WTC11 (cell line): ENCODE measurements at places on chromosomes 1 and 21. TPM values are rescaled to one million over a fixed set of nuclear protein-coding genes. Genes with fewer than 3 reads are reported as not detected.

The OR2T2 gene
- not detected in 3 replicates for total RNA-seq

DNA sequence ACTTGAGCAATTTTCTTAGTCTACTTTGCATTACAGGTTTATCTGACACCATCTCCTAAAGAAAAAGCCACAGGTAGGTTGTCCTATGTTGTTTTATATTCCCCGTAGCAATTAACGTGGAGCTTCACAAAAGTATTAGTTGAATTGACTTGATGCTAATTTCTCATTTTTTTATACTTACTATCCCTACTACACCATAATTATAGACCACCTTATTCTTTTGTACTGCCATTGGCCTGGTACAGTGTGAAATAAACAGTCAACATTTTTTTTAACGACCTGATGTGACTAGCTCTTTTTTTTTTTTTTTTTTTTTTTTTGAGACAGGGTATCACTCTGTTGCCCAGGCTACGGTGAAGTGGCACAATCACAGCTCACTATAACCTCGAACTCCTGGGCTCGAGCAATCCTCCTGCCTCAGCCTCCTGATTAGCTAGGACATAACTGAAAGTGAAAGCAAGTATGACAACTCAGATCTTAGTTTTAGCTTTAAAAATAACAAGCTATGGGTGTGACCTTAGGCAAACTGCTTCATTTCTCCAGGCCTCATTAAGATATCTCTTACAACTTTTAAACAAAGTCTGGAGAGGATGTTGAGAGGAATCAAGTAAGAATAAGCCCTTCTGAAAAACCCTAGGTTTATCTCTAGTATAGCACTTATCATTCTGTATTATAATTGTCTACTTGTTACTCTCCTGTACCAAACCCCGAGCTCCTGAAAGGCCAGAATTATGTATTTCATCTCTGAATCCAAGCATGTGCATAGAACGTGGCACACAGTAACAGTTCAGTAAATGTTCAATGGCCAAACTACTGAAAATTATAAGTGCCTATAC lies 49.5 kb downstream of the LUZP1 start:
- no peak overlapping the region for H3K4me3 ChIP-seq
- no peak overlapping the region for H3K27ac ChIP-seq
- H3K4me1 ChIP-seq = peaks cover 29% of the 10 kb centered on the region
- H3K36me3 ChIP-seq = no peaks in the 10 kb centered on the region
- DNase-seq = no peak
- no peaks in the 10 kb centered on the region for H3K27me3 ChIP-seq

GRCh38 chr1:110520827-110521226 lies 1.9 kb upstream of the KCNA10 start:
- no peak overlapping the region for H3K27ac ChIP-seq
- no peaks in the 10 kb centered on the region; the same call in none of the 2 replicates for H3K27me3 ChIP-seq
- no peak overlapping the region for H3K4me3 ChIP-seq
- DNase-seq = no peak

The ASTN1 gene
- total RNA-seq = 3.4 to 5.0 TPM (median 4.7 TPM) in 3 replicates

DNA sequence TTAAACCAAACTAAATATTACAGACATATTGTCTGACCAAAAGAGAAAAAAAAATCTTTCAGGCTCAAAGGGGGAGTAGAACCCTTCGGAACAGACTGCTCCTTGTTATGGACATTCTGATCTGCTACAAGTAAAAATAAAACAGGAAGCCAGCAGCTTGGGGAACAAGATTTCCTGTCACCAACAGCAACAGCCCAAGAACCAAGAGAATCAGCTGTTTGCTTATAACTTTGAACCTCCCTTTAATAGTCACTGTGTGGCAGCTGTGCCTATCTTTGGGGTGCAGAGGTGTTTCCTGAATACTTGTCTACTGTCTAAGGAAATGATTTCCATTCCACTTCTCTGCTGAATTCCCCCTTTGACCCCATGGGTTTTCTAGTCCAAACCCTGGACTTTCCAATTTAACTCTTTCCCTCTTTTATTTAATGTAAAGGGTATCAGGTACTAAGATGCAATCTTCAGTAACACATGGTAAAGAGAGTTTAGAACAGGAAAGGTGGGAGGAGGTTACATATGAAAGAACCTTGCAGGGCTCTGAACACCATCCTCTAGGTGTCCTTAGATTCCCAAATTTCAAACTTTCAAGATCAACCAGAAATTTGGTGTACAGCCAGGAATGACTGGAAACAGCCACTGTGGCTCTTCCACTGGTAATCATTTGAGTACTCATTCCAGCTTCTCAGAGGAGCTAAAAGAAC lies 38.6 kb downstream of the GPR3 start:
- H3K36me3 ChIP-seq = peaks cover 15% of the 10 kb centered on the region
- H3K27me3 ChIP-seq = no peaks in the 10 kb centered on the region
- peak overlapping the region; percentile 91 for H3K27ac ChIP-seq

The CHIA gene
- not detected in 3 replicates for total RNA-seq

DNA sequence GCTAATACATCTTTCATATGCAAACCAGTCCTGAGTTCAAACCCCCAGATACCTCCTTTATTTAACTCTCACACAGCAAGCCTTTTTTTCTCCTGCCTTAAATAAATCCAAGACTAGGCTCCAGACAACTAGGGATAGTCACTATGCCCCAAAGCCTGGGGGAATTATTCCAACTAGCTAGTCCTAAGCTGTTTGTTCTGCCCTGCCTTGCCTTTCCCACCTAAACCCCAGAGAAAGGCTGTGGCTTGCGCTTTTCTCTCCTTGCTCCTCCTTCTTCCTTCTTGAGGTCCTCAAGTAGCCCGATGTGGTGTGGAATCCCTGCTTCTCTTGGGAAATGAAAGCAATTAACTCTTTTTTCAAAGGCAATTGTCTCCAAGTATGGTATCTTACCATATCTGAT lies 31.8 kb downstream of the C1orf87 start:
- H3K4me1 ChIP-seq = peaks cover 11% of the 10 kb centered on the region
- H3K36me3 ChIP-seq = no peaks in the 10 kb centered on the region
- no peak for DNase-seq

- H3K27me3 ChIP-seq = no peaks in the 10 kb centered on the region
- no peak overlapping the region for H3K27ac ChIP-seq
- H3K4me3 ChIP-seq = no peak overlapping the region
- H3K4me1 ChIP-seq = no peaks in the 10 kb centered on the region
- H3K36me3 ChIP-seq = peaks cover 11% of the 10 kb centered on the region
Observed at GRCh38 chr21:46477765-46478164, 19.1 kb downstream of the DIP2A start.

DNA sequence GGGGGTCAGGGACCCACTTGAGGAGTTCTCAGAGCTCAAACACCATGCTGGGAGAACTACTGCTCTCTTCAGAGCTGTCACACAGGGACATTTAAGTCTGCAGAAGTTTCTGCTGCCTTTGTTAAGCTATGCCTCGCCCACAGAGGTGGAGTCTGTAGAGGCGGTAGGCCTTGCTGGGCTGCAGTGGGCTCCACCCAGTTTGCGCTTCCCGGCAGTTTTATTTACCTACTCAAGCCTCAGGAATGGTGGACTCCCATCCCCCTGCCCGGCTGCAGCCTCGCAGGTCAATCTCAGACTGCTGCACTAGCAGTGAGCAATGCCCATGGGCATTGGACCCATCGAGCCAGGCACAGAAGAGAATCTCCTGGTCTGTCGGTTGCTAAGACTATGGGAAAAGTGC lies 706.4 kb downstream of the LRRIQ3 start:
- no peak for DNase-seq
- H3K36me3 ChIP-seq = no peaks in the 10 kb centered on the region
- no peaks in the 10 kb centered on the region for H3K27me3 ChIP-seq
- no peak overlapping the region for H3K27ac ChIP-seq

DNA sequence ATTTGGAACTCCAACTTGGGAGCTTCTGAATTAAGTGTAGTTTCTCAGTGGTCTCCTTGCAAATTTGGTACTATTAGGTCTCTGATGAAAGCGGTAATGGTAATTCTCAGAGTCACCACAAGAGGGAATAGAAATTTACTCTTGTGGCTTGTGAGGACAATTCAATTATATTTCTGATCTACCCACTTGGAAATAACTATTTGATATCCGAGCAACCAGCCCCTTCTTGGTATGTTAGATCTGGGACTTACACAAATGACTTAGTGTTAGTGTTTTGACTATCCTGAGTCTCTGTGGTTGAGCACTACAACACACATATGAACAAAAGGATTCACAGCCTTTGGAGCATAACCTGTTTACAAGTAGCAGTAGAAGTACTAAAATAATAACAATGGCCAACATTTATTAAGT lies 68.1 kb downstream of the RPS6KA1 start:
- H3K4me1 ChIP-seq = peaks cover 5% of the 10 kb centered on the region
- no peaks in the 10 kb centered on the region for H3K36me3 ChIP-seq
- H3K27me3 ChIP-seq = no peaks in the 10 kb centered on the region
- DNase-seq = no peak
- H3K4me3 ChIP-seq = no peak overlapping the region

- H3K4me1 ChIP-seq = no peaks in the 10 kb centered on the region
- H3K27me3 ChIP-seq = no peaks in the 10 kb centered on the region
- no peak overlapping the region for H3K27ac ChIP-seq
- DNase-seq = no peak
- peaks cover 34% of the 10 kb centered on the region for H3K36me3 ChIP-seq
Observed at GRCh38 chr1:169809370-169810095, 14.8 kb upstream of the METTL18 start.

DNA sequence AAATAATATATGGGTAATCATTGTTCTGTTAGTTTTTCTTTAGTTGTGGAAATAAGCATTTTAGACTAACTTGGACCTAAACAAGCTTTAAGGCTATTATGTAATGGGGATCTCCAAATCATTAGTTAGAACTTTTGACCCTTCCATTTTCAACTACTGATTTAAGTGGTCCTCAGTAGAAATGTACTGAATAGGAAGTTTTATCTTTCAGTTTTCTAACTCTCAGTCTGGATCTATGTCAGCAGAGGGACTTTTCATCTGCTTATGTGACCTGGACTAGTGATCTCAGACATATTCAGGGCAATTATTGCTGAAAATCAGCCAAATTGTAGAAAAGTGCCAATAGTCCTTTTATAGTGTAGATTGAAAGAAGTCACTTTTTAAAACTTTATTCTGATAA lies 56.0 kb downstream of the SASS6 start:
- H3K27ac ChIP-seq = no peak overlapping the region
- H3K4me1 ChIP-seq = peaks cover 12% of the 10 kb centered on the region
- peaks cover 52% of the 10 kb centered on the region for H3K36me3 ChIP-seq
- no peaks in the 10 kb centered on the region for H3K27me3 ChIP-seq
- no peak for DNase-seq

DNA sequence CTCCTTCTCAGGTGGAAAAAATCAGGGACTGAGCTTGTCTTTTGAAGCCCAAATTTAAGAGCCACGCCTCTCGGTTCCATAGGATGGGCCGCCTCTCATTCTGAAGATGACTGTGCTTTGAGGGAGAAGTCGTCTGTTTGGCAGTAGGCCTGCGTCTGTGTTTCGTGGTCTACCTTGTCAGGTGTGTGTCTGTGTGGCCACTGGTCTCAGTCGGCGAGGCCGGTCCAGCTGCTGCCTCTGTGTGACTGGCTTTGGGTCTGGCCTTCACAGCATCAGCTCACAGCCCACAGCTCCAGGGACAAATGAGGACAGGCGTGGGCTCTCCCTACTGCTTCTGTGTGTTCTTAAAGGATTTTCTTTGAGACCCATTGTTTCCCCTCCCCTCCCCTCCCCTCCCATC lies 50.3 kb downstream of the B3GALT5 start:
- H3K27ac ChIP-seq = peak overlapping the region; percentile 78; the same call in 1 of the 2 replicates
- H3K4me3 ChIP-seq = no peak overlapping the region
- H3K36me3 ChIP-seq = peaks cover 83% of the 10 kb centered on the region
- no peaks in the 10 kb centered on the region for H3K27me3 ChIP-seq
- H3K4me1 ChIP-seq = peaks cover 24% of the 10 kb centered on the region

DNA sequence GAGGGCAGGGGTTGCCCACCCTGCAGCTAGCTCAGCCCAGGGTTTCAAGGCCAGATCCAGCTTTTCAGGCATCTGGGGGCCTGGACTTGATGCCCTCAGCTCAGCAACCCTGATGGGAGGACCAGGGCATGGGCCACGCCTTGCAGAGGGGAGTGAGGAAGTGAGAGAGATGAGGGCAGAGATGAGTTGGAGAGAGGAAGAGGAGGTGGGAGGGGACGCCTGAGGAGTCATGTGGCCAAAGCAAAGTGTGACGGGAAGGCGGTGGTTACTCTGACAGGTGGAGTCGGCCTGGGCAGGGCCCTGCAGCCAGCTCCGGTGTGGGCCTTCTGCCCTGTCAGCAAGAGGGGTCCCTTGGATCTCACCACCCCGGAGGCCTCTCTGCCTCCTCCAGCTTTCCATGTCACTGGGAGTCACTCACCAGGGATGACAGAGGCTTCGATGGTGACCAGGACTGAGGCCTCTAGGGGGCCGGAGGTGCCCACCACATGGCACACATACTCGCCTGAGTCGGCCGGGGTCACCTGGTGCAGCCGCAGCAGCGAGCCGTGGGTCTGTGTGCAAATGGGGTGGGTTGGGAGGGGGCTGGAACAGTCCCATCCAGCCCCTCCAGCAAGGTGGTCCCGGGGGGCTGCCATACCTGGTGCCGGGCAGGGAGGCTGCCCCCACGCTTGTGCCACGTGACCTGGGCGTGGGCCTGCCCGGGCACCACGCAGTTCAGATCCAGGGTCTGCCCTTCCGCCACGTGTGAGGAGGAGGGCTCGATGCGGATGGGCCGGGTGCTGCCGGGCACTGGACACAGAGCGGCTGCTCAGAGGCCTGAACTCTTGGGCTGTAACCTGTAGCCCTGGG lies 40.4 kb downstream of the LDLRAD2 start:
- no peaks in the 10 kb centered on the region for H3K27me3 ChIP-seq
- no peak overlapping the region for H3K27ac ChIP-seq
- H3K4me3 ChIP-seq = no peak overlapping the region
- H3K36me3 ChIP-seq = peaks cover 32% of the 10 kb centered on the region
- no peak for DNase-seq

The SKI gene
- total RNA-seq = 75.5 to 88.6 TPM (median 75.6 TPM) in 3 replicates

The NTPCR gene
- total RNA-seq = 102 to 109 TPM (median 103 TPM) in 3 replicates

DNA sequence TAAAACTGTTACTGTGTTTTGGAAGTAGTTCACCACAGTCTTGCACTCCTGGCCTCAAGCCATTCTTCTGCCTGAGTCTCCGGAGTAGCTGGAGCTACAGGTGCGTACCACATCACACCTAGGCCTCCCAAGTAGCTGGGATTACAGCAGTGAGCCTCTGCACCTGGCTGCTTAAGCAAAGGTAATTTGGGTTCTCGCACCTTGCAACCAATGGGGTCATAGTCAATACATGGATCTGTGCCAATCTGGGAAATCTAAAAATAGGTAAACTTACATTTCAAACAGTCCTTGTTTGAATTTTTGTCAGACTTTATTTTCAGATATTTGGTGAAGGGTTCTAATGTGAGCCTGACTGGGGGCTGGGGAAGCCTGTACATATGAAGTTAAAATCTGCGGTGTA lies 466.5 kb downstream of the PCP4 start:
- H3K4me3 ChIP-seq = no peak overlapping the region
- no peak overlapping the region for H3K27ac ChIP-seq
- H3K4me1 ChIP-seq = peaks cover 16% of the 10 kb centered on the region
- H3K36me3 ChIP-seq = no peaks in the 10 kb centered on the region
